NCI-H82 (cell line): ENCODE measurements at places on chromosomes 1 and 21.

DNA sequence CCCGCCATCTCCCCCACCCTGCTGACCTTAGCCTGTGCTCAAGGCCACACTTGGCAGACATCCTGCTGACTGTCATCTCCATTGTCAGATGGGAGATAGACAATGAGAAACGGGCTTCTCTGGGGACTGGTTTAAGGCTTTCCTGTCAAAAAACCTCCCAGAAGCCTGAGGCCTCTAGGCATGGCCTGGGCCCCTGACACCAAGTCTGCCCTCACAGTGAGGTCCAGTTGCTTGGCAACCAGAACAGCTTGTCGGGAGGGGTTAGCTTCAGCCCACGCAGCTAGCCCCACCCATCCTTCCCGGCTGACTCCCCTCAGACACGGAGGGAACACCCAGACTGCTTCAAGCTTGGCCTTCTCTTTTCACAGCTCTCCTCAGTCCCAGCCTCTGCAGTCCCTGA is 11.0 kb downstream of the PLEKHA6 start:
- peak; percentile 86 for DNase-seq

- no peak for DNase-seq
These were observed 37.5 kb downstream of the S100B start for GRCh38 chr21:46567348-46567747.

GRCh38 chr21:27379354-27379753 is 412.5 kb upstream of the ADAMTS5 start:
- DNase-seq = no peak

- DNase-seq = no peak
These were observed 14.6 kb upstream of the PTBP2 start for GRCh38 chr1:96707023-96707422.
